SJCRH30 (cell line): ENCODE measurements at places on chromosomes 2 and 18.
A peak's percentile ranks its signal among the peaks of the same experiment; 100 is the strongest.

DNA sequence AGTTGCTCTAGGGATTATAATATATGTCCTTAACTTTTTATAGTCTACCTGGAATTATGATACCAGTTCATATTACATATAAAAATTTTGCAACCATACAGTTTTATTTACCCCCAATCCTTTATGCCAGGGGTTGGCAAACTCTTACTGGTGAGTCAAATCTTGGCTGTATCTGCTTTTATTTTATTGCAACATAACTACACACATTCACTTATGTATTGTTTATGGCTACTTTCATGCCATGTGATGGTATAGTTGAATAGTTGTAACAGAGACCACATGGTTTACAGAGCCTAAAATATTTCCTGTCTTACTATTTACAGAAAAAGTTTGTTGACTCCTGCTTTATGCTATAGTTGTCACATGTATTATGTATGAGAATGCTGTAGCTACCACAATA is 25.8 kb upstream of the DLX2 start:
- H3K4me1 ChIP-seq: no peaks in the 10 kb centered on the region
- H3K27me3 ChIP-seq: no peaks in the 10 kb centered on the region
- no peak overlapping the region for H3K4me3 ChIP-seq
- no peak for DNase-seq
- H3K36me3 ChIP-seq: no peaks in the 10 kb centered on the region
- no peak overlapping the region for H3K27ac ChIP-seq

DNA sequence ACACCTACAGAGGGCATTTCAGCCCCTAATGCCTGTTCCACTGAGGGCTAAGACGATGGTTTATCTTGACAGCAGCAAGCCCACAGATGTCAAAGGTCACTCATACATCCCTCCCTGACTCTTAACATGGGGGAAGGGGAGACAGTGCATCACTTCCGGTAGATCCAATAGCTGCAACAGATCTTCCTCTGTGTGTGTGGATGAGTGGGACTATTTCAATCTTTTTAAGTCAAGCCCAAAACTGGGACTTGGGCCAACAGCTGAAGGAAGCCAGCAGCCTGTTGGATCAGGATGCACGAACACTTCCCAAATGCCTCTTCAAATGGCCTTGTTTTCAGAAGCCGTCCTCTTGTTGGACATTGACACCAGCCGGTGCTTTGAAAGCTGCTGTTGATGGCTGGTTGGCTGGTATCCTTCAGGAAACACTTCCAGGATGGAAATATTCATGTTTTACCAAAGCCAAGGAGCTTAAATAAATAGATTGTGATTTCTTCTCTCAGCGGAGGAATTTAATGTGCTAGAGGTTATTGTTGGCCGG is 59.2 kb downstream of the IL1R2 start:
- no peaks in the 10 kb centered on the region for H3K36me3 ChIP-seq
- no peak for DNase-seq
- no peaks in the 10 kb centered on the region for H3K27me3 ChIP-seq
- H3K4me1 ChIP-seq: no peaks in the 10 kb centered on the region
- H3K27ac ChIP-seq: no peak overlapping the region
- no peak overlapping the region for H3K4me3 ChIP-seq

- 0 out of 2 replicates have a peak, but pooled peaks cover 4% of the 10 kb centered on the region for H3K27me3 ChIP-seq
- H3K27ac ChIP-seq: no peak overlapping the region
- H3K4me3 ChIP-seq: no peak overlapping the region
- H3K4me1 ChIP-seq: no peaks in the 10 kb centered on the region
Observed at GRCh38 chr18:78295262-78295661, 684.4 kb upstream of the SALL3 start.

GRCh38 chr18:49663899-49664890 is 102.3 kb downstream of the LIPG start:
- H3K4me3 ChIP-seq: peak overlapping the region; percentile 26; the same call in 1 of the 2 replicates
- no peaks in the 10 kb centered on the region for H3K27me3 ChIP-seq
- no peaks in the 10 kb centered on the region for H3K36me3 ChIP-seq
- peak; percentile 52 for DNase-seq
- no peak overlapping the region for H3K27ac ChIP-seq
- H3K4me1 ChIP-seq: peaks cover 3% of the 10 kb centered on the region; the same call in 1 of the 2 replicates

GRCh38 chr2:109185338-109185737 is 56.3 kb downstream of the SH3RF3 start:
- no peaks in the 10 kb centered on the region for H3K4me1 ChIP-seq
- no peaks in the 10 kb centered on the region for H3K27me3 ChIP-seq
- DNase-seq: no peak
- no peaks in the 10 kb centered on the region for H3K36me3 ChIP-seq

GRCh38 chr2:102743259-102743658 is 18.6 kb upstream of the TMEM182 start:
- H3K4me1 ChIP-seq: no peaks in the 10 kb centered on the region
- DNase-seq: no peak
- no peak overlapping the region for H3K4me3 ChIP-seq
- H3K27ac ChIP-seq: no peak overlapping the region

GRCh38 chr18:13823707-13824395 is at the start of gene MC5R:
Gene MC5R (plus strand): TSS chr18:13824149. CDS start chr18:13825766, 1,617 bp downstream.
- DNase-seq: peak; percentile 34
- H3K4me1 ChIP-seq: no peaks in the 10 kb centered on the region
- no peak within 1 kb of the TSS for H3K4me3 ChIP-seq
- H3K27me3 ChIP-seq: no peaks in the 10 kb centered on the region
- no peak within 1 kb of the TSS for H3K27ac ChIP-seq
- H3K36me3 ChIP-seq: no peaks in the 10 kb centered on the region

DNA sequence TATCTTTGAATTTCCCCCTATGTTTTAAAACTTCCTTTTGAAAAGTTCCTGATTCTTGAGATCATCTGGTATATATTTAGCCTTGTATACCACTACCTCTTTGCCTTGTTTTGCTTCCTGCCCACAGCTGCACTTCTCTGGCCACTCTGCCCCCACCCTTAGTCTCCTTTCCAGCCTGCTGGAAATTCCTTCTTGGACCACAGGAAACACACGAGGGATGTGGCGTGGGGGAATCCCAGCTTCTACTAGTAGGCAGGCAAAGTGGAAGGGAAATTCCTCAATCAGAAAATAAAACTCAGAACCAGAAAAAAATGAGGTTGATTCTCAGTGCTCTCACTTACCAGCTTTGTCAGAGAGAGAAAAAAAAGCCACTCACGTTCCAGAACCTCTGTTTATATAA is 13.4 kb downstream of the IL18RAP start:
- no peak for DNase-seq
- no peaks in the 10 kb centered on the region for H3K36me3 ChIP-seq
- no peaks in the 10 kb centered on the region for H3K27me3 ChIP-seq
- no peaks in the 10 kb centered on the region for H3K4me1 ChIP-seq
- H3K27ac ChIP-seq: no peak overlapping the region
- H3K4me3 ChIP-seq: no peak overlapping the region

DNA sequence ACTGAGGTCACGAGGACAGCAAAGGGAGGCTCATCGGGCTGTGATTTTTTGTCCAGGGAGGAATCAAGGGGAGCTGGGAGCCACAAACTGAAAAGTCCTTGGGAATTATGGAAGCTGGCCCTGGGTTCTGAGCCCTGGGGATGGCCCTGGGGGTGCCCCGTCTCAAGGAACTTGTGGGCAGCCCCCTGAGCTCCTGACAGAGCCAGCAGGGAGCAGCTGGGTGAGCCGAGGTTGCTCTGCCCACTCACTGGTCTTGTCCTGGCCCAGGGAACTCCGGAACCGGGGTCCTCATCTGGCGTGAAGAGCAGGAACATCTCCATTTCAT is 61.3 kb upstream of the HDAC4 start:
- no peaks in the 10 kb centered on the region for H3K36me3 ChIP-seq
- H3K4me3 ChIP-seq: no peak overlapping the region
- no peaks in the 10 kb centered on the region for H3K4me1 ChIP-seq
- 0 out of 2 replicates have a peak, but pooled peaks cover 6% of the 10 kb centered on the region for H3K27me3 ChIP-seq
- H3K27ac ChIP-seq: no peak overlapping the region

DNA sequence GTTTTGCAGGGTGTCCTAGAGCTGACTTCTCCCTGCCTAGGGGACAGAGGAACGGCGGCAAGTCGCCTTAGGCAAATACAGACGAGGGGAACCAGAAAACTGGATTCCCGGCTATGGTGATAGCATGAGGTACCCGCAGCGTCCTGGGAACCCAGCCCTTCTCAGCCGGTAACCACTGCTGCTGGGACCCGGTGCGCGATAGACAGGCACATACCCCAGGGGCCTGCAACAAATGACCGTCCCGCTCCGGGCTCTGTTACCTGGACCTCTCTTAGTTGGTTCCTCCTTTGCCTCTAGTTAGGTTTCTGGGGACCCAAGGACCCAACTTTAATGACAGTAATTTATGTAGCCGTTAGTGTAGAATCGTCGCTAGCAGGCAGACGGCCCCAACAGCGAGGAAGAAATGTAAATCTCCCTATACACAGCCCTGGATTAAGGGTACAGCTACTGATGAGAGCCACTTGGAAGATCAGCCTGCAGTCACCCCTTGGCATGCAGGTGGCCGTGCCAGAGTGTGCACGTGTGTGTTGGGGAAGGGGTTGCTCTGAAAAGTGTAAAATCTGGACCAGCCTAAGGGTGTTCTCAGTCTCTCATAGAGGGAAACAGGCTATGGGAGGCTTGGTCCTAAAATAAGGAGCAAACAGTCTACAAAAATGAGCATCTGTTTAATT is 819 bp upstream of the SERPINE2 start:
- no peak for DNase-seq

- H3K27me3 ChIP-seq: no peaks in the 10 kb centered on the region
- no peak overlapping the region for H3K4me3 ChIP-seq
- no peaks in the 10 kb centered on the region for H3K4me1 ChIP-seq
- no peak for DNase-seq
Observed at GRCh38 chr2:38076710-38077430, 919 bp upstream of the CYP1B1 start.

DNA sequence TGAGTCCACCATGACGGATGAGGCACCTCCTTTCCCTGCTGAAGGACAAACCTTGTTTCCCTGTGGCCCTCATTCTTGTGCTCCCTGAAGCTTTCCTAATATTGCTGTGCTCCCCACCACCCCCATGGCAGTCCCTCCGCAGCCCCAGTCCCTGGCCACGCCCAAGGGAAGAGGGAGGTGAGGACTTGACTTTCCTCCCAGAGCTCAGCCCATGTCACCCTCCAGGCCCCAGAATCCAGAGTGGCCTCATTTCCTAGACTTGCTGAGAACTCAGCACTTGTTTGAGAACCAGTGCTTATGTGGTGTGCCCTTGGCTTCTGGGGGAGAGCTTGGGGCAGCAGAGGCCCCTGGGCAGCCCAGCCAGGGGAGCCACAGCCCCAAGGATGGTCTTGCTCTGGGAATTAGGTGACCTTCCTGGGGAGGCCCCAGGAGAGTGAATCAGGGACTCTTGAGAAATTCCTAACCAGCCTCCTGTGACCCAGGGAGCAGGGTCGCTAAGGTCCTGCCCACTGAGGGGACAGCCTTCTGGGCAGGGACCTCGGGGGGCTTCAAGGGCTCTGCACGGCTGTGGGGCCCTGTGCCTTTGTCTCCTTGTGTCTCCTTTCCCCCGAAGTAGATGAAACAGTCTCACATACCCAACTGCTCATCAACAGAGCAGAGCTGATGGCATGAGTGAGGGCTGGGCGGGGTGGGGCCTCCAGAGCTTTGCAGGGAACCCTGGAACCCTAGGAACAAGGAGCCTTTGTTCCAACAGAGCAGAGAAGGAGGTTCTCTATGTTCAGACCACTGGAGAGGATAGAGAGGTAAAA is 27.9 kb downstream of the PSD4 start:
- peaks cover 5% of the 10 kb centered on the region; the same call in 1 of the 2 replicates for H3K4me1 ChIP-seq
- H3K4me3 ChIP-seq: no peak overlapping the region
- no peaks in the 10 kb centered on the region for H3K36me3 ChIP-seq
- peak; percentile 61 for DNase-seq
- no peak overlapping the region for H3K27ac ChIP-seq

- DNase-seq: no peak
- no peak overlapping the region for H3K4me3 ChIP-seq
- H3K27ac ChIP-seq: peak overlapping the region; percentile 9; the same call in 1 of the 2 replicates
Observed at GRCh38 chr2:33437297-33437696, 39.2 kb upstream of the RASGRP3 start.

DNA sequence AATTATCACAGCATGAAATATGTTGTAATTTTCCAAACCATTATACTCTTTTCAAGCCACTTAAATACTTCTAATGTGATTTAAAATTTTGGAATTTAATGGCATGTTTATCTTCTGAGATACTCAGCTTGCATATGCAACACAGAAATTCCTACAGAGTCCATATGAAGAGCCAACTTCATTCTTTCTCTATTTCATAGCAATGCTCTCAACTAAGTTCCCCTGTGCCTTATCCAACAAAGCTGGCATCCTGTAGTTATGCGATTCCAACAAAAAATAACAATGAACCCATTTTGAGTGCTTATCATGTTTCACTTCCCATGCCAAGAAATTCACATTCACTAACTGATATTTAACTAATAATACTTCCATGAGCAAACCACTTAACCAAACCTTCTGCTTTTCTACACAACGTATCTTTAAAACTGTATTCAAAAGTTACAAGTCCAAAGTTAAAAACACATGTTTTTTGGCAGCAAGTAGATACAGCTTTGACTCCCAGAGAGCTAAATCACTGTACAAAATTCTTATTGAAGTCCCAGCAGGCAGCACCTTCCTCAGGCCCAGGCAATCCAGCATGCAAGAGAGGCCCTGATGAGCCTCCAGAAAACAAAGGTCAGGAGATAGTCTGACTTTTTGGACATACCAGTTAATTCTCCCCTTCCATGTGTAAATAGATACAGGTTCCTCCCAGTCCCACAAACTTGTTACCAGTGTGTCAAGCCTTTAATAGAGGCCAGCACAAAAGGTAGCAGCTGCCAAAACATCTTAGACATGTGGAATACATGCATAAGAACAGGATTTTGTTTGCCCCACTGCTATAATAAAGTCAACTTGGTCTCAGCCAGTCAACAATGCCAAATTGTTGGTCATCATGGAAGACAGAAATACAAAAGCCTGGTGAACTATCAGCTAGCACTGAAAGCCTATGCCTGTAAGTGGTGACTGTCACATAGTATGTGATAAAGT is 113.1 kb upstream of the WDR75 start:
- H3K4me3 ChIP-seq: no peak overlapping the region
- no peaks in the 10 kb centered on the region for H3K27me3 ChIP-seq
- H3K36me3 ChIP-seq: no peaks in the 10 kb centered on the region

GRCh38 chr2:15918761-15919356 is 21.5 kb upstream of the MYCN start:
- no peak for DNase-seq
- no peaks in the 10 kb centered on the region for H3K36me3 ChIP-seq
- H3K4me3 ChIP-seq: no peak overlapping the region

DNA sequence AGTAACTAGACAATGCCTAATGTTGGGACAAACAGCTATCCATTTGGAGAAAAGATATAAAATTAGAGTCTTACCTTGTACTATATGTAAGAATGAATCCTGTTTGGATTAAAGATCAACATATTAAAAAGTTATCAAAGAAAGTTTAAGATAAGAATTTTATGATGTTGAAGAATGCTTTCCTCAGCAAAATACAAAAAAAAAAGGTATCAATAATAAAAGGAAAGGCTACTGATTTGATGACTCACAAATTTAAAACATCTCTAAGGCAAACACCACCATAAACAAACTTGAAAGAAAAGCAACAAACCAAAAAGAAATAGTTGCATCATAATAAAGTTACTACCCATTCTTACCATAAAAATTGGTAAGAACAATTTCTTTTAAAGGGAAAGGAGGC is 92.7 kb downstream of the C1D start:
- no peak overlapping the region for H3K27ac ChIP-seq
- no peak overlapping the region for H3K4me3 ChIP-seq
- no peak for DNase-seq
- no peaks in the 10 kb centered on the region for H3K4me1 ChIP-seq
- H3K27me3 ChIP-seq: peaks cover 5% of the 10 kb centered on the region; the same call in 1 of the 2 replicates
- H3K36me3 ChIP-seq: no peaks in the 10 kb centered on the region
